Stimulated activated CD4-positive, alpha-beta T cell treated with anti-CD3 and anti-CD28 coated beads, Interleukin-15, amount 100 ng/mL, for 48 hours (primary cell): ENCODE measurements at places on chromosomes 6 and 20.

- peak; percentile 10 for DNase-seq
Observed at GRCh38 chr6:138509371-138509770, 10.1 kb upstream of the NHSL1 start.

DNA sequence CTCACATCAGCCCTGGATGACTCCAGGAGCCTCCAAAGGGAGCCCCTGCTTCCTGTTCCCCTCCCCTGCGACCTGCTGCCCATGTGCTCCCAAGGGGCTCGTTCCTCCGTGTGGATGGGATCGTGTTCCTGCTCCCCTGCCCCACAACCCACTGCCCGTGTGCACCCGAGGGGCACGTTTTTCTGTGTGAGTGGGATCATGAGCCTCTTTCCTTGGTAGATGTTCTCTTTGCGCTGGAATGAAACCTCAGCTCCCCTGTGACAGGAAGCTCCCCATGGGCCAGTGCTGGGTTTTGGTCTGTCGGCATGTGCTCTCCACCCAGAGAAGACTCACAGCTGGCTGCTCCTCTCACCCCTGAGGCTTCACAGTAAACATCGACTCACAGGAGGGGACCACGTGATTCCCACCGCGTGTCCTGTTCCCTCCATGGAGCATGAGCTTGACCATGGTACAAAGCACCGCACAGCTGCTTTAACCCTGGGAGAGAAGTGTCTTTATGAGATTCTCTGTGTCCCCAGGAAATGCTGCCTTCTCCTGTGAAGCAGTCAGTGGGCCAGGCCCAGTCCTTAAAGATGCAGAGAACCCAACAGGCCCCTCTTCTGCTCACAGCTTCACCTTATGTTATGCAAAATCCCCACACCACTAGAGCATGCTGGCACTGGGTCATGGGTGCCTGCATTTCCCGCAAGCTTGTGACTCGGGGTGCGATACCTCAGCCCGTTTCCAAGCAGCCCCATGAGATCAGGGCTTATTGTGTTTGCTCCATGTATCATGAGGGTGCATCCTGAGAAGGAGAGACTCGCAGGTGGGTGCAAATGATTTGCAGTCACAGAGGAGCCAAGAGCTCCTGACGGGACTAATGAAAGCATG lies 215.1 kb downstream of the ERMARD start:
- DNase-seq = no peak

DNA sequence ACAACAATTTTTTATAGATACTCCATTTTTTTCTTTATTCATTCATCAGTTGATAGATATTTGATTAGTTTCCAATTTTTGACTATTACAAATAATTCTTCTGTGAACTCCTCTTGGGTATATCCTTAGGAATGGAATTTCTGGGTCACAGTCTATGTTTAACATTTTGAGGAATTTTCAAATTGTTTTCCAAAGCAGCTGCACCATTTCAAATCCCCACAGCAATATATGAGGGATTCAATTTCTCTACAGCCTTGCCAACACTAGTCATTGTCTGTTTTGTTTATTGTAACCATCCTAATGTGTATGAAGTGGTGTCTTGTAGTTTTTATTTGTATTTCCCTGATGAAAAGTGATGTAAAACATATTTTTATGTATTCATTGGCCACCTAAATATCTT lies 320.3 kb upstream of the DEFB112 start:
- DNase-seq = no peak

DNA sequence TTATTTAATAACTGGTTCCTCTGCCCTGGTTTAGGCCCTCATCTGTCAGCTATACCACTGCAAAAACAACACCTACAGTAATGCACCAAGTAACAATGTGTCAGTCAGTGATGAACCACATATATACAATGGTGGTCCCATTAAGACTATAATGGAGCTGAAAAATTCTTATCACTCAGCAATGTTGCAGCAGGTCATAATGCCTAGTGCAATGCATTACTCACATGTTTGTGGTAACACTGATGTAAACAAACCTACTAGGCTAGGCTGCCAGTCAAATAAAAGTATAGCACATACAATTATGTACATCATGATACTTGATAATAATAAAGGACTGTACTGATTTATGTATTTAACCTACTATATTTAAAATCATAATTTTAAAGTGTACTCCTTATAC lies 31.3 kb downstream of the RARS2 start:
- no peak for DNase-seq

DNA sequence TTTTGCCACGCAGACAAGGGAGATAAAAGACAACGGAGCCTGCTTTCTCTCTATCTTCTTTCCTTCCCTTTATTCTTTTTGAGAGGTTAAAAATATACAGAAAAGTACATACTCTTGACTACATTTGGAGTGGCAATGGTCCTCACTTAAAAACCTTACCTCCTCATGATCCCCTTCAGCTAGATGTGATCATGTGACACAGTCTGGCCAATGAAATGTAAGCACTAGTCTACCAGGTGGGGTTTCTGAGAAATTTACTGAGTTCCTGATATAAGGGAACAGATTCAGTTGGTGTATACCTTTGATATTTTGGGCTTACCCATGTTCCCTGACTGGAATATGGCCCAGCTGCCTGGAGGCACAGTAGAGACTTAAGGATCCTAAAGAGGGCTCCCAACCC lies 165.5 kb upstream of the BEND3 start:
- no peak for DNase-seq

- DNase-seq = peak; percentile 25
Observed at GRCh38 chr20:32470025-32470861, 112.1 kb downstream of the ASXL1 start.

- no peak for DNase-seq
Observed at GRCh38 chr6:46453216-46453615, 38.0 kb downstream of the RCAN2 start.
